ENCODE measurements at places on chromosomes 2 and 18.

DNA sequence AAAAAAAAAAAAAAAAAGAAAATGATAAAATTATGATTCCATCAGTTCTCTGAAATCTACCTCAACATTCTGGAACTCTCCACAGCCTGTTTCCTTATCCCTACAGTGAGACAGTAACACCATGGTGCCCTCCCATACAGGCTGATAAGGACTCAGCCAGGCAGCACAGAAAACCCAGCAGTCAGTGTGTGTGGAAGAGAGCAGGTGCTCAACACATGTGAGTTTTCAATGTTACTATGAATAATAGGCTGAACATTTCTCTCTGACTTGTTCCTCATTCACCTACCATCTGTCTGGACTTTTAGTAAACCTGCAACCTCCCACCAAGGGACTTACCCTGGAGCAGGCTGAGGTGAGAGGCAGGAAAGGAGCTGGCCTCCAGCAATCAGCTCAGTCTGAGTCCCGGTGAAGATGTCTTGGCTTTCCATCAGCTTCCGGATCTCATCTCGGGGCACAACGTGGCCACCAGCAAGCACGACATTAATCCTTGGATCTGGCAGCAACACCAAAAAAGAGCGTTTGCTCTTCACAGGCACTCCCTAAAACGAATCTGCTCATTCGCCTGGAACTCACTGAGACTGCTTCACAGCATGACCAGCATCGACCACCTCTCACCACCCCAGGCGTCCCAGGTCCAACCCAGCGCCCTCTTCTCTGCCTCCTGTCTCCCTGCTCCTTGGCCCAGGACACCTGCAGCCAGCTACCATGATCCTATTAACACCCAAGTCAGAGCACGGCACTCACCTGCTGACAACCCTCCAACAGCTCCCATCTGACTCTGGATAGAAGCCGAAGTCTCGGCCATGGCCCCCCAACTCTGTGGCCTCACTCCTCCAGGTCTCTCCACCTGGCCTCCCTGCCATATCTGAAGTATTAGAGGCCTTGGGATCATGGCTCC is 16.5 kb downstream of the PASK start:
- no peak for DNase-seq

DNA sequence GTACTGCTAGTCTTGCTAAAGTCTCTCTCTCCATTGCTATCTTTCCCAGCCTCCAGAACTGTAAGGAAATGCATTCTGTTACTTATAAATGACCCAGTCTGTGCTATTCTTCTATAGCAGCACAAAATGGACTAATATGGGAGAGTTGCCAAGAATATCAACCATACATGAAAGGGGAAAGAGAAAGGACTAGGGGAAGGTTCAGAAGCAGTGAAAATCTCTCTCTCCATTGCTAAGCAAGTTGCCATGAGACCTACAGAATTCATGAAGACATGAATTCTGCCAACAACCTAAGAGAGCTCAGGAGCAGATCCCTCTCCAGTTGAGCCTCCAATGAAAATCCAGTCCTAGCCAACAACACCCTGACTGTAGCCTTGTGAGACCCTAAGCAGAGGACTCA is 3.6 kb upstream of the TRABD2A start:
- DNase-seq = no peak

DNA sequence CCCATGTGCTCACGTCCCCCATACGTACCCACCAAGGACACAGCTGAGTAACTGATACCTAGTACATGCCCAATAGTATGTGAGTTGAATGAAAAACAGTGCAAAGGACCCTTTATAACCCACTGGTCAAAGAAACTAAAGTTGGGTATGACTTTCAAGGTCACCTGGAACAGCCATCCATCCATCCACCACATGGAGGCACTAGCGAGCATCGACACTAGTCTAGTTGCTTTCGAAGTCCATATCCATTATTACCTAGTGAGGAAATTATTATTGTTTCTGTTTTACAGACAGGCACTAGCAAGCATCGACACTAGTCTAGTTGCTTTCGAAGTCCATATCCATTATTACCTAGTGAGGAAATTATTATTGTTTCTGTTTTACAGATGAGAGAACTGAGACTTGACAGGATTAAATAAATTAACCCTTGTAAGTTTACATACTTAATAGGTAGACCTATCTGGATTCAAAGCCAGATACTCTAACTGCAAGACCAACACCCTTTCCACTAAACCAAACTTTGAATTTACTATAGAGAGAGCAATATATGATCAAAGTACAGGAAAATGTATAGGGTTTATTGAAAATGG is 233.7 kb downstream of the METTL4 start:
- peak; percentile 9 for DNase-seq

DNA sequence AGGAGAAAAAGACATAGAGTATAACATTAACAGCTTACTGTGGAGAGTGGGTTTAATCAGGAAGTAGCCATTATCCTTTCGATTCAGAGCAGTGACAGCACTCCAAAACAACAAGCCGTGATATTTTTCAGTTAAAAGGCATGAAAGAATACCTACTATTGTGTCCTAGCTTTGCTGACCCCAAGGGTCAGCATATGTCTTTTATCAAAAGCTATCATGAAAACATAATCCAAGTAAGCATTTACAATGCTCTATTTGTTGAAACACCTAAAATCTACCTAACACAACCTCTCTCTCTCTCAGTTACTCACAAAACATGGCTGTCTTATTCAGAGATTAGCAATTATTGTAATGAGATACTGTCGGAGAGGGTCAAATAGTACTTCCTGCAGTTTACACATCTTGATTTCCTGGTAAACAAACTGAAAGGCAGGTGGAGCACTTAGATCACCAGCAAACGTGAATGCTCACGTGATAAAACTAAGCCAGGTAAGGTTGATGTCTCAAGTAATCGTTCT is 100.0 kb downstream of the BAZ2B start:
- DNase-seq = no peak

DNA sequence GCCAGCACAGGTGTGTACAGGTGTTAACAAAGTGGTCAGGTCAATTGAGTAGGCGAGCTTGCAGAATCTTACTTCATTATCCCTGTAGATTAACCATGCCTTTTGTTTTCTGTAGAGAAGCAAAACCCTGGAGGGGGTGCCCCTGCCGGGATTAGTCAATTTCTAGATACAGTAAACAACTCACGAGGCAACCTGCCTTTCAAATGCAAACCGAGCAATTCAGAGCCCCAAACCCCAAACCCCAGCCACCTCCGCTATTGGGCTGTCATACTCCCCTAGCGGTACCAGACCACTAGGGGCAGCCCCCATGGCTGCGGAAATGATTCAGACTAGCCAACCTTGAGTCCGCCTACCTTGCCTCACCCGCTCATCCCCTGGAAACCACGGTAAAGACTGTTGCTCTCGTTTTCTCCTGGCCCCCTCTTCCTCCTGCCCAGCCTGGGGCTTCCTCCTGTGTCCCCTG is 61.4 kb upstream of the KIF5C start:
- peak; percentile 34 for DNase-seq

Measured in stimulated activated CD4-positive, alpha-beta T cell treated with anti-CD3 and anti-CD28 coated beads, Interleukin-1b, Interleukin-23, amount 100 ng/mL, for 24 hours (primary cell).